Iris pigment epithelial cell (primary cell): ENCODE measurements at places on chromosomes 4 and X.
A peak's percentile ranks its signal among the peaks of the same experiment; 100 is the strongest.

DNA sequence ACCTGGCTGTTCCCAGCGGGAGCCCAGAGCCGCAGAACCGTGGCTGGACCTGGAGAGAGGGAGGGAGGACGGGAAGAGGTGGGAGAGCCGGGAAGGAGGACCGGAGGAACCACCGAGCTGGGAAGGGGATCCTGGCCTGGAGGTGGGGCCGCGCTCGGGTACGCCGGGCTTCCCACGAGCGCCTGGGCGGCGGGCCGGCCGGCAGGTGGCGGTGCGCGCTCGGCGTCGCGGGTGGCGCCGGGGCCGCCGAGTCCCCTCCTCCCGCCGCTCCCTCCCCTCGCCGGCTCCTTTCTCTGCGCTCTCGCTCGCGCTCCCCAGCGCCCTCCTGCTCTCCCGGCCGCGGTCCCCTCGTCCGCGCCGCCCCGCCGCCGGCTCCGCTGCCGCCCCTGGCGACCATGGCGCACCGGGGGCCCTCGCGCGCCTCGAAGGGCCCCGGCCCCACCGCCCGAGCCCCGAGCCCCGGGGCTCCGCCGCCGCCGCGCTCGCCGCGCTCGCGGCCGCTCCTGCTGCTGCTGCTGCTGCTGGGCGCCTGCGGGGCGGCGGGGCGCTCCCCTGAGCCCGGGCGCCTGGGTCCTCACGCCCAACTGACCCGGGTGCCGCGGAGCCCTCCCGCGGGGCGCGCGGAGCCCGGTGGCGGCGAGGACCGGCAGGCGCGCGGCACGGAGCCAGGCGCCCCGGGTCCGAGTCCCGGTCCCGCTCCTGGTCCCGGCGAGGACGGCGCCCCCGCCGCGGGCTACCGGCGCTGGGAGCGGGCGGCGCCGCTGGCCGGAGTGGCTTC is at the start of gene SORCS2:
TSS of gene SORCS2 (plus strand) at position 287 of the 778 bp plus-strand sequence.
- peak; percentile 50 for DNase-seq

DNA sequence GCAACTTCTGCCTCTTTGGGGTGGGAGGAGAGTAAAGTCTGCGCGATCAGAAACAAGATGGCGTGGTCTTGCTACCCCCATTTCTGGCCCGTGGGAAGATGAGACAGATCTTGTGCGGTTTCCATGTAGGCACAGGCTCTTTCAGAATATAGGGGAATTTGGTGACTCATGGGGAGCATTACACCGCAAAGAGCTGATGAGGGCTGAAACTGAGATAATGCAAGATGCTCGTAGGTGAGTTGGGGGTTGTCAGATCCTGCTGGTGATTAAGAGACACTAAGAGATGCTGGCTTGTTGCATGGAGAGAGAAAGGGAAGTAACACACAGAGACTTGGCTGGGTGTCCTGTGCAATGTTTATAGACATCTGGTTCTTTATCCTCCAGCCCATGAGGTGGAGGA is 1.5 kb downstream of the EVC start:
- peak; percentile 96 for DNase-seq

DNA sequence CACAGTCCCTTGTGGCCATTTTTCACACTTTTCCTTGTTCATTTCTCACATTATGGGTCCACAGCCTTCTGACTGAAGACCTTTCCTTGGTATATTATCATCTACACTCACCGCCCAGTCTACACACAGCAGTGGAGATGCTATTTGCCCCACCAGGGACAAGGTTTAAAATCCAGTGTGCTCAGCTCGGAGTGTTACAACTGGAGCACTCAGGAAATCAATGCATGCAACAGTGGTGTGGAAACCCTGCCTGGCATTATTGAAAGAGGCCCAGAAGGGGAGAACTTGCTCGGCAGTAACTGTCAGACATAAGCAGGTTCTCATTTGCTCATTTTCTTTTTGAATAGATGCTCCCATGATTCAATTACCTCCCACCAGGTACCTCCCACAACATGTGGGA is 340.9 kb downstream of the DHRSX start:
- DNase-seq: no peak

DNA sequence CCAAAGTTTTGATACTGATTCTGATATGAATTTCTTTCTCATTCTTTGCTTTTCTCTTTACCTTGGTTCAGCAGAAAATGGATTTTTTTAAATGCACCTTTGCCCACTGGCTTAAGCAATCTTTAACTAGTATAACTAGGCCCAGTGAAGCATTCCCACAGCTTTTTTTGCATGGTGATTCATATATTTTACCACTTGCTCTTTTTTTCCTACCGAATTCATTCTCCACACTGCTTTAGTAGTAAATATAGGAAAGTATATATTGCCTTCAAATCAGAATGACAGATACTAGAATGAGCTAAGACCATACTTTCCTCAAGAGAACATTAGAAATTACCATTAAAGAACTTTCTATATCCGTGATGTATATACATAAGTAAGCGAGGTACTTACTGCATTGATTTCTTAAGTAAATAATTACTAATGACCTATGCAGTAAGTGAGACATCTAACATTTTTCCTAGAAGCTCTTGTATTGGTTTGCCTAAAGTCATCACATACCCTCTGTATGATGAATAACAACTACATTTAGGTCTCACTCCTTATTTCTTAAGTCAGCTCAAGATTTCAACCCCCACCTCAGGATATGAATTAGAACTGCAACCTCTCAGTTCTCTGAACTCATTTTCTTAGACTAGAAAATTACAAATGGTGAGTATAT is 44.2 kb downstream of the SLC4A4 start:
- no peak for DNase-seq

DNA sequence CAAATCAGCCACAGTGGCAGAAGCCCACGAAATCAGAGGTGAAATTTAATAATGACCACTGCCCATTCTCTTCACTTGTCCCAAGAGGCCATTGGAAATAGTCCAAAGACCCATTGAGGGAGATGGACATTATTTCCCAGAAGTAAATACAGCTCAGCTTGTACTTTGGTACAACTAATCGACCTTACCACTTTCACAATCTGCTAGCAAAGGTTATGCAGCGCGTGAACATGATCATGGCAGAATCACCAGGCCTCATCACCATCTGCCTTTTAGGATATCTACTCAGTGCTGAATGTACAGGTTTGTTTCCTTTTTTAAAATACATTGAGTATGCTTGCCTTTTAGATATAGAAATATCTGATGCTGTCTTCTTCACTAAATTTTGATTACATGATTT is at the start of gene F9:
TSS of gene F9 (plus strand) at position 190 of the 400 bp plus-strand sequence. CDS start at position 216, 26 bp downstream.
- DNase-seq: no peak

DNA sequence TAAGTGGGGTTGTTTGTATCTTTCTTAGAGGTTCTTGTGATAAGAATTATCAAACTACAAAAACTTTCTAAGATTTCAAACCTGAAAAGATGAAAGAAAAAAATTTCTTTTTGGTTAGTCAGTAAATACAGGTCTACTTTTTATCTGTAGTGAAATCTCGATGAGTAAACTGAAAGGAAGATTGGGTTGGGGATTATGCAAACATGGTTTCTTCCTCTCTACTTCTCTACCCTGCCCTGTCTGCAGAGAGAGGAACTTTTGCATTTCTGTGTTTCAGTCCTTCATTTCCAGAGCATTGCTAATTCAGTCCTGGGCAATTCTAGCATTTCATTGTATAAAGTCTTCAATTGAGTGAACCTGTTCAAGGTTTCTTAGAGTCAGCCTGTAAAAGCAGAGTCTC is 51.6 kb upstream of the IL2 start:
- DNase-seq: peak; percentile 8
